ENCODE measurements at places on chromosomes 4 and X.

DNA sequence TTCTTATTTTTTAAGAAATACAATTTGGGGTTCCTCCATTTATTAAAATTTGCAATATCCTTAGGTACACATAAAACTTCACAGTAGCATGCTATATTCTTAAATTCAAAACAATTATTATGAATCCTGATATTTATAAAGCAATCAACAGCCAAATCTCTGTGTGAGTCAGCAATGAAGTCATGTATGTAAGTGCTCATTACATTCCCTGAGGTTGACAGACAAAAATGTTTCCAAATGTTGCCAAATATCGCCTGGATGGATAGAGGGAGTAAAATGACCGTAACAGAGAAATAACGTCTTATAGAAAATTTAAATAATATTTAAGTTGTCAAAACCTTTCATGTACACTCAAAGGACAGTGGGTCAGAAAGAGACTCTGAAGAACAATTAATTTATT is 220.0 kb downstream of the PCDH18 start:
- peak; percentile 26 for DNase-seq

DNA sequence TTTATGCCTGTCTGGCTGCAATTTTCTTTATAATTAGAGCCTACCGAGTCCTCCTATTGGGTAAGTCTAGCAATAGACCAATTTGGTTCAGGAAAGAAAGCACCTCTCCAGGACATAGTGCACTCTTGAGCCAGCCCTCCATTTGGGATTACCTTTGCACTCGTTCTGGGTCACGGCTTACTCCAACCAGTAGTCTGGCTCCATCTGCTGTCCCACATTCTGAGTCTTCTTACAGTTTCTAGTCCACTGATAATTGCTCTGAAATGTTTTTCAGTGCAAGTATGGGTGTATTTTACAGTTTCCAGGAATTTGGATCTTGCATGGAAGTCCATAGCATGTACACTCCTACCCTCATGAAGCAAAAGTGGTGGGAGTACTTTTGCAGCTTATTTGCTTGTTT is 34.8 kb upstream of the USP51 start:
- no peak for DNase-seq

GRCh38 chrX:113747274-113747973 is 836.5 kb upstream of the HTR2C start:
- DNase-seq: no peak

- peak; percentile 30 for DNase-seq
Measured at GRCh38 chr4:168019019-168019651, 73.2 kb upstream of the ANXA10 start.

DNA sequence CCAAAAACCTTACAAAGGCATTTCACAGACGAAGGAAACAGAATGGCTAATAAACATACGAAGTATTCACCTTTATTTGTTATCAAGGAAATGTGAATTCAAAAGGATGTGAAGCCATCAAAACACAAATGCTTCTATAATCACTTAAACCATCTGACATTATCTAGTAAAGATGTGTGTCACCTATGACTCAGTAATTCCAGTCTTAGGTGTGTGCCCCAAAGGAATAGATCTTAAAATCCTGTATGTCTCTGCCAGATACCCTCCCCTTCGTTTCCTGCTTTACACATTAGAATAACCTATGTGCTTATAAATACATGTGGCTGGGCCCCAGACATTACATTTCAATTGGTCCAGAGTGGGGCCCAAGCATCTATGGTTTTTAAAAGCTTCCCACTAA is 41.8 kb upstream of the CEP135 start:
- DNase-seq: no peak

DNA sequence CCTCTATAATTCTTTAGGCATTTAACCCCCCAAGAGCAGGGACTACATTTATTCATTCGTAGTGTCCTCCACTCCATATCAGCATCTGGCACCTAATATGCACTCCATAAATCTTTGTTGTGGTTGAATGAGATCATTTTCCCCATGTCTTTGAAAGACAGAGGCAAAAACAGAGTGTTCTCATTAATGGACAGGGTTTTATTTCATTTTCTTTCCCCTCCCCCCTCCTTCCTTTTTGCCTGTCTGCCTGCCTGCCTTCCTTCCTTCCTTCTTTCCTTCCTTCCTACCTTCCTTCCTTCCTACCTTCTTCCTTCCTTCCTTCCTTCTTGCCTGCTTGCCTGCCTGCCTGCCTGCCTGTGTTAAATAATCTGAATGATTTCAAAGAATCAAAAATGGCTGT is 83.2 kb downstream of the SHROOM3 start:
- peak; percentile 32 for DNase-seq

GRCh38 chr4:137193564-137193963 is 338.7 kb downstream of the PCDH18 start:
- no peak for DNase-seq

DNA sequence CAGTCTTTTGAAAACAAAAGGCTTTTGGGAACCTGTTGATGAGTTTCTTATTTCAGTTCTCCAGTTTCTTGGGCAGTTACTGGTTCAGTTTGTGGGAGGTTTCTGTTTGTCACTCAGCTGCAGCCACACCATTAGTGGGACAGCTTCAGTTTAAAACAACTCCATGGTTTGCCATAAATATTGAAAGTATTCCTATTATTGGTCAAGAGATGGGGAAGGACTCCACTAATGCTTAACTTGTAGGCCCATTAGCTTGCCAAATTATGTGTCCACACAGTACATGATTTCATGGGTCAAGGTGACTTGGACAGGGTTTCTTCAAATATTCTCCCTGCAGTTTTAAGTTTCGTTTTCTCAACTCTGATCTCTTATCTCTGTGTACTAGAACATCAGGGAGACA is 15.5 kb upstream of the ASIC5 start:
- no peak for DNase-seq

DNA sequence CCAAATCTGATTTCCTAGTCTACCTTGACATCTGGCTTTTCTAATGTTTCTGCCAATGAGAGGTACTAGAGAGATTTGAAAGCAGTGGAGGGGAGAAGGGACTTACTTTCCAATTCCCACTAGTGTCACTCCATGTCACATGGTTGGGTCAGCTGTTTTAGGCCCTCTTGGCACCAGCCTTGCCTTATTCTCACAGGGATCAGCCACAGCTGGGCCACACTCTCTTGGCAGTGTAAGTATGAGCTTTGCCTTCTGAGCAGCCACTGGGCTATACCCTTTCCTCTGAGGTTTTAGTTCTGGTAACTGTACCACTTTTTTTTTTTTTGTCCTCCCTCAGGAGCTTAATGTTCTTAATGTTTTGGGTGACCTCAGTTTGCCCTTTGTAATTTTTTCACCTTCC is 10.2 kb upstream of the ADH1C start:
- DNase-seq: no peak

GRCh38 chr4:188971125-188971524 is 831.9 kb downstream of the TRIML1 start:
- DNase-seq: no peak

GRCh38 chr4:146211440-146211839 is 2.9 kb upstream of the REELD1 start:
- no peak for DNase-seq

DNA sequence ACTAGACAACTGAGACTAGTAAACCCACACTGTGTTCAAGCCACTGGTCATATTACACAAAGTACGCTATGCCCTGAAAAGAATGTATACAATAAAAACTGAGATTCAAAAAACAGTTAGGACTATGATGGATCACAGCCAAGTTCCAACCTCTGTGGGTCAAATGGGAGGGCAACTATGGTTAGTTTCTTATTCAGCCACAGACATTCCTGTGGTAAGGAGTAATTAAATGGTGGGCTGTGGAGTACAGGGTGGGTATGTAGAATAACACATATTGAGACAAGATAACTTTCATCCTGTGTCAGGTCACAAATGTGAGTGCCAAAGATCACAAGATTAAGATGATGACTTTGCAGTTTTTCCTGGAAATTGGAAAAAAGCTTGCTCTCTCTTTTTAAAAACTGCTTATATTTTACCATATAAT is 167.2 kb downstream of the NPNT start:
- peak; percentile 86 for DNase-seq

GRCh38 chr4:97072666-97073065 is 1070.6 kb downstream of the STPG2 start:
- no peak for DNase-seq

DNA sequence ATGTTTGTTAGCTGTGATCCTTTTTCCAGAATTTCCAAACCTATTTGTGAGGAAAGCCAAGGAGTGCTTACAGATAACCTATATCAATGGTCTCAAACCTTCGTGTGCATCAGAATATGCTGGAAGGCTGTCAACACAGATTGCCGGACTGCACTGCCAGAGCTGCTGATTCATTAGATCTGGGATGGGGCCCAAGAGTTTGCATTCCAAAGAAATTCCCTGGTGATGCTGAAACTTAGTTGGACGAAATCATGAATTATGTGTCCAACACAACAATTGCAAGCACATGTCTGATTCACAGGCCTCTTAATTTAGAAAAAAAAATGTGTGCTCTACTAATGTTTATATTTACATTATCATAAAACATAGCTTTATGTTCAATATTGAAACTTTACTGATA is 544.0 kb upstream of the AMOT start:
- DNase-seq: peak; percentile 76

DNA sequence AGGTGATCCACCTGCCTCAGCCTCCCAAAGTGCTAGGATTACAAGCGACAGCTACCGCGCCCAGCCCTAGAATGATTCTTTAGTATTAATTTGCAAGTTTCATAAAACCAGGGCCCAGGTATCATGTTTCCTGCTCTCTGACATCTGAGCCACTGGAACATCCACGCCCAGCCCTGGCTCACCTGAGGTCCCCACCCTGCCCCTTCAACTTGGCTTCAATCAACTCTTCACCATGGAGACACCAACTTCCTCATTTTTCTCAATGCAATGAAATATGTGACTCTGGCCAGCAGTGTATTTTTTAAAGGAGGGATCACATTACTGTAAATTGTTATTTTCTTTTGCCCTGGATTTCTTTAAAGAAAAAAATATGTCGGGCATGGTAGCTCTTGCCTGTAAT is 3.9 kb downstream of the PRSS12 start:
- no peak for DNase-seq

- no peak for DNase-seq
Measured at GRCh38 chrX:153568451-153569011, 30.4 kb downstream of the CCNQ start.

- peak; percentile 1 for DNase-seq
Measured at GRCh38 chr4:179843370-179843769, 2399.8 kb upstream of the TENM3 start.

DNA sequence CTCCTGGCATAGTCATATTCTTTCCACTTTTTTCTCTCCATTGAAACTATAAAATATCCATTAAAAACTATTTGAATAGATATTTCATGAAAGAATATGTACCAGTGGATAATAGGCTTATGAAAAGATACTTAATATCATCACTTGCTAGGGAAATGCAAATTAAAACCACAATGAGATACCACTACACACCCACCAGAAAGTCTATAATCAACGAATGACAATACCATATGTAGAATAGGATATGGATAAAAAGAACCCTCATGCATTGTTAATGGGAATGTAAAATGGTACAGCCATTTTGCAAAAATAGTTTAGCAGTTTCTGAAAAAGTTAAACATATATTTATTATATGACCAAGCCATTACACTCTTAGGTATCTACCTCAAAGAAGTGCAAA is 218.7 kb upstream of the GPC4 start:
- no peak for DNase-seq

DNA sequence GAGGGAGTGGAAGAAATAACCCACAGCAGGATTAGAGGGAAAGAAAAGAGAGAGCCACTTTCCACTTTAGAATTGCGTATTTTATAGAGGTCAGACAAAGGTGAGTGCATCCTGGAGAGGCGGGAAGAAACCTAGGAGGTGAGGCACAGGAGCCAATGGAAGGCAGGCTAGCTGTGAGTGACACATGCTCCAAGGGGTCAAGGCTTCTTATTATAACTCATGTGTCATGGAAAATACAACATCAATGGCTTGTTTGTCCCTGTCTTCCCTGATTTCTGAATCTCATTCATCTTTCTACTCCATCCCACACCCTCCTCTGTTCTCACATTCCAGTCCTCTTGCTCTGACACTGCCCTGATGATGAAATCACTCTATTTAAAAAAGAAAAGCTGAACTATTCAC is 14.4 kb downstream of the ANXA3 start:
- no peak for DNase-seq

Measured in astrocyte of the spinal cord (primary cell).